ENCODE measurements at places on chromosomes 7 and 10.
A peak's percentile ranks its signal among the peaks of the same experiment; 100 is the strongest.

- no peak for DNase-seq
Observed at GRCh38 chr7:147992698-147993097, 597.9 kb upstream of the C7orf33 start.

GRCh38 chr7:132930881-132931280 lies 151.0 kb downstream of the CHCHD3 start:
- DNase-seq = no peak

GRCh38 chr10:89550509-89550908 lies 15.1 kb upstream of the SLC16A12 start:
- DNase-seq = no peak

DNA sequence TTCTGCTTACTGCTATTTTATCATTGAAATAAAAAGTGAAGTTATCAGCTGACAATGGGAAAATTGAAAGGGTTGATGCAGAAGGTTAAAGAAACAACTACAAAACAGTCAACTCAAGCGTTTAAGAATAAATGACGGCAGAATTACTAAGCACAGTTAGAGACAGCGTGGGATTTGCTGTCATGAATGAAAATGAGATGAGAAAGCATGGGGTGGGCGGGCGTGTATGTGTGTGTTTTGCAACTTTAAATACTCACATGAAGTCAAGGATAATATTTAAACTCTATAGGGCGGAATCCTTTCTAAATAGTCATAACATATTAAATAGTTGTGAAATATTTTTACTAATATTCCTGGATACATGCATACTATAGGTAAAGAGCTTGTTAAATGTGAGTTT lies 450.8 kb downstream of the ETV1 start:
- DNase-seq = no peak

DNA sequence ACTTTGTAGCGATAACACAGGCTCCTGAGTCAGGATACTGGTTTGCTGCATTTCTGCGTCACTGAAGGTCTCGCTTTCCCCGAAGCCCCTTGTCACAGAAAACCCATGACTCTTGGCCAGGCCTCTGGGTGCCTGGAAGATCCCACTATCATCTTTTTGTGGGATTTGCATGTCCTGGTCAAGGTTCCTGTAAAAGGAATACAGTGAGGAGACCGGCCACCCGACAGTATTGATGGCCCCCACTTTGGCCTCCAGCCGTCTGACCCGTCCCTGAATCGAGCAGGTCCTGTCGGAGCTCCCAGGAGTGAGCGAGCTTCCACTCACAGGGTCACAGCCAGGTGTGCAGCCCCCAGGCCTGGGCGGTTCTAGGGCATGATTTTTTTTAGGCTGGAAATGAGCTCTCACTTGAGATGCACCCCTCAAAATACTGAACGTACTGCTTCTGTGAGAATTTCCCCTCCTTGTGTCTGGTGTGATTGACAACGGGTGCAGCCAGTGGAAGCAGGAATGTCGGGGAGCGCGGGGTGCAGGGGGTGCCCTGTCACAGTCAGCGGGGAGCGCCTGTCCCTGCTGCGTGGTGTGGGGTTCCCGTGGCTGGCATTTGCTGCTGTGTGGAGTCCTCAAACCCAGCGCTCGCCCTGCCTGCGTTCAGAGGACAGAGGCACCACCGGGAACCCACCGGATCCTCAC lies 75.8 kb downstream of the DNAJB6 start:
- DNase-seq = no peak

- DNase-seq = no peak
Observed at GRCh38 chr10:99555825-99556523, 23.2 kb downstream of the NKX2-3 start.

DNA sequence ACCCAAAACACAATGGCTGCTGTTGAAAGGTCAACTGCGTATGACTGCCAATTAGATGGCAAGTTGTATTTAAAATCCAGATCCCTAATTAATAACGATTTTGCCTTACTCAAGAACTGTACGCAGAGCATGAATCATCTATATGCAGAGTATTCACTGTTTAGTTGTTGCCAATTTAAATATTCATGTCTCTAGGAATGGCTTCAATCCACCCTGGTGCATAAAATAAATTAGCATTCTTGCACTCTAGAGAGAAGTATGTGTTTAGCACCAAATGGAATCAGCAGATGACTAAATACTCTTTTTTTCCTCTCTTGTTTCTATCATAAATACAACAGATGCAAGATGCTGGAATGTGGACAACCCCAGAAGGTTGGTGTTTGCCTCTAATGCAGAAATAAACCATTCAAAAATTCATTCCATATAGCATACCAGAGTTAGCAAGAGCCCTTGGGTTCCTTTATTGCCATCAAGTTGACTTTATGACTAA lies 320.3 kb downstream of the LRRTM3 start:
- no peak for DNase-seq

GRCh38 chr7:2968616-2969397 lies 74.9 kb downstream of the CARD11 start:
- DNase-seq = no peak

DNA sequence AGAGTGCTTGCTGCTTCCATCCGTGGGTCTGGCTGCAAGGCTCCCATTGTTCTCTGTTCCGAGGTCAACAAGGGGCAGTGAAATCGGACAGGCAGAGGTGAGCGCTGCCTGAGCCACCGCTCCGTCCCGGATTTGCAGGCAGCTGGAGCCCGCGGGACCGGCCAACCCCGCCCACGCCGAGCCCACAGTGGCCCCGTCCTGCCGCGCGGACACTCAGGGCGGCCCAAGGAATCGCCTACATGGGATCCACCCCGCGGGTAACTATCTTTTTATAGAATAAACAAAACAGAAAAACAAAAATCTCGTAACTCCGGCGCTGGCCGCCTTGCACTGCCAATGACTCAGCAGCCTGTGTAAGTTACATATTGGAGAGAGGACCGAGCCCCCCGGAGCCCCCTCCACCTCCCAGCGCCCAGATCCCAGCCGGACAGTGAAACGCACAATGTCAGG lies 1.9 kb downstream of the BNIP3 start:
- no peak for DNase-seq

- DNase-seq = peak; percentile 39
Observed at GRCh38 chr10:24722676-24723385, 856 bp downstream of the ARHGAP21 start.

DNA sequence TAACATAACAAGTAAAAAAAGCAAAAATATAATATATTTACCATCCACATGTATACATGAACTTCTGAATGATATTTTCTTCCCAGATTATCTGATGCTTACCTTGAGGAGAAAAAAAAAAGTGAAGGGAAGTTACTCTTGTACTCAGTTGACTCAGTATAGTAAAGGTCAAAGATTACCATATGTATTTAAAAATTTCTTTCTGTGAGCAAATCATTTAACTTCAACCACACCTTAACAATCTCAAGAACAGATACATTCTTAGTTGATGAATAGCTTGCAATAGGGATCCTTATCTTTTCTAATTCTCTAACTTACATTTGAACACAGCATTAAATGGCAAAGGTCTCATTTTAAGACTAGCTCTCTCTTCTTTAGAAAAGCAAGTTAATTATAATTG lies 29.8 kb downstream of the PRR15 start:
- DNase-seq = no peak

DNA sequence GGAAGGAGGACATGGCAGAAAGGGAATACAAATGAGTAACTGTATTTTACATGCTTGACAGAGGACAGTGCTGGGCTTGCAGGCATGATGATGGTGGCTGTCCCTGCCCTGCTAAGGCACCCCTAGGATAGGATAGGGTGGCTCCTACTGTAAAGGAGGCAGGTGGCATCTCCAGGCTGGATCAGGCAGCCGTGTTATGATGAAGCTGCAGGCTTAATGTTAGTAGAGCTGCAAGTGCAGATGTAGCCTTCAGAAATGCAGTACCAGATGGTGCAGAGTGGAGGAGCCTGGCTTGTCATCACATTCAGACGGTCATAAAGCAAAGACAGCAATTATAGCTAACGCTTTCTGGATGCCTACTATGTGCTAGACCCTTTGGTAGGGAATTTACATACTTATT lies 287.9 kb upstream of the PODXL start:
- no peak for DNase-seq

Measured in activated CD4-positive, alpha-beta T cell treated with anti-CD3 and anti-CD28 coated beads, Interleukin-2, amount 50 U/mL, for 1 hour (primary cell).